Osteocyte (in vitro differentiated cells): ENCODE measurements at places on chromosomes 1 and 21. TPM values are rescaled to one million over a fixed set of nuclear protein-coding genes. Genes with fewer than 3 reads are reported as not detected.

SPATA21 gene
- not detected in 2 replicates for total RNA-seq

DNA sequence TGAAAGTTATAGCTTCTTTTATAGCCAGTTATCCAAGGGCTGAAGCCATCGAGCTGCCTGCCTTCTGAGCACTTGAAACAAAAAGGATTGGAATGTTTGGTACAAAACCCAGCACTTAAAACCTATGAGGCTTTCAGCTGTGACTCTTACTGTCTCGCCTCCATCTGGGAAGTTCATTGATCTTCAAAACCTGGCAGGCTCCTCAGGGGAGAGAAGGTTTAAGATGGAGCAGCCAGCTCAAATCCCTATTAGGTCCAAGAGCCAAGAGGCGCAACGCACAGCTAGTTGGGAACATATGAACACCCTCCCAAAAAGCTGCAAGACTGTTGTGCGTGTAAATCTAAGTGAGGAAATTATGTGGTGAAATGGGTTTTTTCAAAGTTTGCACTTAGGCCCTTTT is 33.4 kb downstream of the BACE2 start:
- DNase-seq: no peak

DNA sequence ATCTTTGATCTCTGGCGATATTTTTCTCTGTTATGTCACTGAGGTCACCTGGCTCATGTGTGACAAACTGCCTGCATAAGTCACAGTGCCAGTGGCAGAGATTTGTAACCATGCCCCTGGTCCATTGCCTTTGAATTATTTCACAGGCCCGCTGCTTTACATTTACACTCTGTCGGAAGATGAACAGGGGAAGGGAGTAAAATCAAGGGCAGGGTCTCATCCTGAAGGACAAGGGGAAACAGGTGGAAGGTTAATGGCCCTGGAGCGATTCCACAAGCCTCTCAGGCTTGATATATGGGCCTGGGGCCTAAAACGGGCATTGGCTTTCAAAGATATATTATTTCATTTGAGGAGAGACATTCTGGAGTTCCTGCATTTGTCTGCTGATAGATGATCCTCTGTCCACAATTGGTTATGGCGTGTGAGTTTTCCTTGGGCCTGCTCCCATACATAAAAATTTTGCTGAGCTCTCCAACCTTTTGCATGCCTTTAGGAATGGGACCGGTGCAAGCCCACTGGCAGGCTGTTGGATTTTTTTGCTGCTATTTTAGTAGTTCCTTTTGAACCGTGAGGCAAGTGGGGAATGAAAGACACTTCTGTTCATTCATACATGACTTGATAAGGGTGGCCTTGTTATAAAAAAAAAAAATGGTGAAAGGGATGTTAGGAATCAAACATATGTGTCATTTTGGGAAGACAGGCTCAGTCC is 51.9 kb downstream of the NR5A2 start:
- no peak for DNase-seq

GRCh38 chr21:31176725-31177124 is 138.4 kb upstream of the KRTAP19-8 start:
- peak; percentile 19 for DNase-seq

GRCh38 chr1:191582169-191582568 is 576.1 kb upstream of the RGS18 start:
- DNase-seq: no peak

DNA sequence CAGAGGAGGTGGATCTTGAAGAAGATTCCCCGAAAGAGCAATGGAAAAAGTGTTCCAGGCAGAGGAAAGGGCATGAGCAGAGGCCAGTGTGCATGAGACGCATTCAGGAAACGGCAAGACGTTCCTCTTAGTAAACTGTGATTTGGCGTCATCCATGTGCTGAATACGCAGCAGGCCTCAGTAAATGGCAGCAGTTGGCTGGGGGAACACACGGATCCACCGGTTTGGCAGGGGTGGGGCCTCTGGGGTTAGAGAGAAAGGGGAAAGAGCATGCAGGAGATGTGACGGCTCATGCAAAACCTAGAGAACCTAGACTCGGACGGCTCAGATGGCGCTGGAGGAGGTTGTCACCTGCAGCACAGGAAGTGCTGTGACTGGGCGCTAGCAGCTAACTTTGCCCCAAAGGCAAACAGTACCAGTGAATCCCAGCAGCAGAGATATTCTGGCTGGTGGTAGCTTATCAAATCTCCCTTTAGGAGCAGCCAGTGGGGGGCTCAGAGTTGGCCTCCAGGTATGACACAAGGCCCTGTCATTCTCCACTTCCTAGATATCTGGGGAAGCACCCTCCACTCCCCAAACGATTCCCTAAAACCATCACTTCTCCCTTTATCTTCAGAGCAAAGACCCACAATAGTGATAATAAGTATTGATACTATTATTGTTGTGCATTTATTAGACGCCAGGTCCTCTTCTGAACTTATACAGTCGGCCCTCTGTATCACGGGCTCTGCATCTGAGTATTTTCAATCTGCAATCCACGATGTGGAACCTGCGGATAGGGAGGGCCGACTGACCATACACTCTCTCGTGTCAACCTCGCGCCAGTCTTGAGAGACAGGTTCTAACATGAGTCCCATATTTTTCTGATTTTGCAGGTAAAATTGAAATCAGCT is 7.6 kb downstream of the LAPTM5 start:
- DNase-seq: no peak

- no peak for DNase-seq
Measured at GRCh38 chr1:239354231-239354630, 32.1 kb upstream of the CHRM3 start.

DNA sequence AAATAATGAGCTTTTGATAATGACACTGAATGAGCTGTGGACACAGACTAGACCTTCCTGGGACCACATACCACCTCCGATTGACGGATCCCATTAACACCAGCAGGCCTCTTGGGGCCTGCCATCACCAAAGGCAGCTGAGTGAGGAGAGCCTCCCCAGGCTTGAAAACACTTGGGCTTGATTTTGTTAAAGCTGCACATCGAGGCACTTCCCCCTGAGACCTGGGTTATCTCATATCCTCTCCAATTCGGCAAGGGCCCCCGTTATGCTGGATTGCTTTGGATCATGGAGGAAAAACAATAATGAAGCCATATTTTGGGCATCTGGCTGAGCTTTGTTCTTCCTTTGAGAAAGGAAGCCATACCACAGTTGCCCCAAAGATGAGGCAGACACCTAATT is 143.0 kb downstream of the AJAP1 start:
- peak; percentile 75 for DNase-seq
